CD4-positive, alpha-beta T cell treated with Interleukin-10 for 1 hour (primary cell): ENCODE measurements at places on chromosomes 5 and 9.

GRCh38 chr5:167030500-167031120 is 1260.8 kb upstream of the WWC1 start:
- no peak for DNase-seq

GRCh38 chr5:32708949-32709348 is 2.2 kb upstream of the NPR3 start:
- no peak for DNase-seq

DNA sequence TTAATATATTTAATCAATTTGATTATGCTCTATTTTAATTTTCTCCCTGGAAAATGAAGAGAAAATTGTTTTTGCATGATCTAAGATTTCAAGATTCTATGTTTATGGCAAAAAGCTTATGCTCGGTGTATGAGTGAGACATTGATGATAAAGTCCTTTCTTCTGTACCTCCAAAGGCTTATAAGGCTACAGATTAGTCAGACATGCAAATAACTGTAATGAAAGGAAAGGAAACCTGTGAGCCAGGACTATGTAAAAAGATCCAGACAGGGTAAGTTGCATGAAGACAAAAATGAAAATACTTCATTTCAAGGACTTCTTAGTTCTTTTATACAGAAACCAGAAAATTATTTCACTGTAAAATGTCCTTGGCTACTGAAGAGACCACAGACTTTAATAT is 52.2 kb upstream of the EDIL3 start:
- DNase-seq: no peak

- DNase-seq: no peak
Observed at GRCh38 chr9:27564670-27565069, 8.6 kb downstream of the C9orf72 start.

- peak; percentile 21 for DNase-seq
Observed at GRCh38 chr5:107469485-107470294, 201.0 kb downstream of the EFNA5 start.
